Vagina (tissue), 2 donors: ENCODE measurements at places on chromosomes 16 and 17.

- DNase-seq, result no peak
These were observed 41.0 kb downstream of the STAT5A start for GRCh38 chr17:42329025-42329976.

GRCh38 chr16:86449446-86450095, 60.8 kb upstream of the FOXF1 start:
- no peak for DNase-seq

DNA sequence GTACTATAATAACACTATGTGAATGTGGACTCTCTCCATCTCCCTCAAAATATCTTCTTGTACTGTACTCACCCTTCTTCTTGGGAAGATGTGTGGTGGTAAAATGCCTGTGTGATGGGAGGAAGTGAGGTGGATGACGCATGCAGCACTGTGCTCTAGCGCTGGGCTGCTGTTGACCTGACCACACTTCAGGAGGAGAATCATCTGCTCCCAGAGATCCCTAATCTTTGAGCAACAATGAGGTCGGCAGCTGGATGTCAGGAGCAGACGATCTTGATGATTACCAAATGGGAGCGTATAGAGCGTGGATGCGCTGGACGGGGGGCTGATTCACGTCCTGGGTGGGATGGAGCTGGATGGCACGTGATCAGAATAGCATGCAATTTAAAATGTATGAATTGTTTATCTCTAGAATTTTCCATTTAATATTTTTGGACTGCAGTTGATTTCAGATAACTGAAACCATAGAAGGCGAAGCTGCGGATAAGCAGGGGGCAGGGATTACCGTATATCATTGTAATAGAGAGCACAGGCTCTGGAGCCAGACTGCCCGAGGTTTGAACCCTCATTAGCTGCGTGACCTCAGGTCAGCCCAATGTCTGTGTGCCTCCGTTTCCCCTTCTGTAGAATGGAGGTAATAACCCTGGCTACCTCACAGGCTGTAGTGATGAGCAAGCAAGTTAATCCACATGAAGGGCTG, 23.7 kb upstream of the CYLD start:
- DNase-seq, result no peak

GRCh38 chr16:50887500-50888298, 145.8 kb downstream of the CYLD start:
- DNase-seq, result peak; percentile 67

GRCh38 chr17:74807925-74808324, 31.8 kb upstream of the NAT9 start:
- DNase-seq, result no peak
